ENCODE measurements at places on chromosomes 13 and 19.

GRCh38 chr19:32129141-32129540, 216.3 kb upstream of the ZNF507 start:
- no peak for DNase-seq

- no peak for DNase-seq
Observed at GRCh38 chr13:95749545-95749944, 72.6 kb downstream of the DNAJC3 start.

- DNase-seq: no peak
Observed at GRCh38 chr13:103002279-103002678, 63.9 kb downstream of the SLC10A2 start.

DNA sequence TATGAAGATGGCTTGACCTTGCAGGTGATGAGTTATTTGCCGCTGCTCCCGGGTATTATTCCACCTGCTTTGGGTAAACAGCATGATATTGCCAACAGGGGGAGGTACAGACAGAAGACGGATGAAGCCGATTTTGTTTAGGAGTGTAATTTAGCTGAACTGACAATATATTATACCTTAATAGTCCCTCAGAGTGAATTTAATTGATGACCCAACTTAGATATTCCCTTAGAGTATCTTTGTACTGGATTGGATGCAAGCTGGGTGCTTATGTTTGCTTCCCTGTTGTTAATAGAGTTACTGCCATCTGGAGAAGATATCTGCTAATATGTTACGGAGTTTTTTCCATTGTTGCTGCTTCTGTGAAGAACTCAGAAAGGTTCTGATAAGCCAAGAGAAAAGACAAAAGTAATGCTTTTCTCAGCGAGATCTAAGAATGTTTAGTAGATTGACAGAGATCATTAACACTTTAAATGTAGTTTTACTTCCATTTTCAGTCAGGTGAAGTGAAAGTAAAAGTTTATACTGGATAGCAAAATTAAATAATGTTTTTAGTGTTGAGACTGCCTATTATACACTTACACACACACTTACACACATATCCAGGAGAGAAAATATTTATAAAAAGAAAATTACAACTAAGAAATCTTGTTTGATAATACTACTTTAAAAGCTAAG, 2220.8 kb upstream of the PCDH20 start:
- no peak for DNase-seq
